ENCODE measurements at places on chromosomes 5 and 9. TPM values are rescaled to one million over a fixed set of nuclear protein-coding genes. Genes with fewer than 3 reads are reported as not detected.

DNA sequence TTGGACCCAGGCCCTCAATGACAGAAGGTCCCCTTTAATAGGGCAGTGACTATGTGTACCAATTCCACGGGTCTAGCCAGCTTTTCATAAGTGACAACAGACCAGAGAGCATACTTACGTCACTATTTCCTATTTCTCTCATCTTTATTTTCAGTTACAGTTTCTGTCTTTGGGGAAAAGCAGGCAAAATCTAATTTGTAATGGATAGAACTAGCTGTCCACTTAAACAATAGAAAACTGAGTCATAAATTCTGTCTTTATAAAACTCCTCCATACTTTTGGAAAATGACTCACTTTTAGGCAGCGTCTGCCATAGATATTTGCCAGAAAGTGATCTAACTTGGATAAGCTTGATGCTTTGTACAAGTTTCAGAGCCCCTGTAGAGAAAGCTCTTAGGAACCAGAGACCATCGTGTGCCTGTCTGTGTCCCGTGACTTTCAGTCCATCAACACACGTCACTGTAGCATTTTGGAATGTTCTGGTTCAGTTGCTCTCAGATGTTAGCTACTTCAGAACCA is 101.9 kb downstream of the F2RL2 start:
- DNase-seq, result peak; percentile 6

DNA sequence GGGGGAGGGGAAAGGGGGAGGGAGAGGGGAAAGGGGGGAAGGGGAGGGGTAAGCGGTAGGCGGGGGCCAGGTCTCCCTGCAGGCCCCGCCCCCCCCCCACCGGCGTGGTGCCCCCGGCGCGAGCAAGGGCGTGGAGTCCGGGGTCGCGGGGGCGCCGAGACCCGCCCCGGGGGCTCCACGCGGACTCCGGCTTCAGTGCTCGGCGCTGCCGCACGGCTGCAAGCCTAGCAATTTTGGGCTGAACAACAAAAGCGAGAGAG is 10.8 kb downstream of the C9orf50 start:
- DNase-seq, result no peak

DNA sequence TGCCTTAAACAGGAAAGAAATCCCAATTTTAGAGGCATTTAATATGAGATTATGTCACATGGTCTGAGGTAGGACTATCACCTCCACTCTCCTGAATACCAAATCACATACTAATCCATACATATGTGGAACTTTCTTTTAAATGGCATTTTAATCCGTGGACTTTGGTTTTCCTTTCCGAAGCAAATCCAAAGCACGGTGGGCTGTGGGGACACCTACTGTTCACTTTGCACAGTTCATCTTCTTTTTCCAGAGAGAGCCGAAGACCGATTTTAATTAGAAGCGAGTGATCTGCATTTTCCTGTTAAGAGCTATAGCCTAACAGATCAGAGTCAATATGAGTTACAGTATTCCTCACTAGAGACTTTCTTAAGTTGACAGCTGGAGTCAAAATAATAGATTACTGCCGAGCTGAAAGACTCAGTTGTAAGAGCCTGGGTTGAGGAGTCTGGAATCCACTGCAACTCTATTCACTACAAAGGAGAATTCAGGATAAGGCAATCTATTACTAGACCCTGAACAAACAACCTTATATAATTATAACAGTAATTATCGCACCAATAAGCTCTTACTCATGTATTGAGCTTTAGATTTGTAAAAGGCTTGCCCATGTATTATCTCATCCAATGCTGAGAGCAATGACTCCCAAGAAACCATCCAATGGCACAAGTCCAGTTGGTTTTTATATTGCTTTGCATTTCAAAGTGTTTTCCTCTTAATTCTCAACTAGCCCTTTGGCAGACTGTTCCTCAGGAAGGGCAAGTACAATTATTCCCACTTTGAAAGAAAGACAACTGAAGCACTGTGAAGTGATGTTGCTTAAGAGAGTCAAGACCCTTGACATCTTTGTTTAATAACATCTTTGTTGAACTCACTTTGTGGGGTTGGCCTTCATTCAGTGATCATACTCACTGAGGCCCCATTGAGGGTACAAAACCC is 144.7 kb downstream of the TRPM6 start:
- DNase-seq, result peak; percentile 58

- DNase-seq, result no peak
Measured at GRCh38 chr5:147690595-147690994, 91.9 kb downstream of the JAKMIP2 start.

DNA sequence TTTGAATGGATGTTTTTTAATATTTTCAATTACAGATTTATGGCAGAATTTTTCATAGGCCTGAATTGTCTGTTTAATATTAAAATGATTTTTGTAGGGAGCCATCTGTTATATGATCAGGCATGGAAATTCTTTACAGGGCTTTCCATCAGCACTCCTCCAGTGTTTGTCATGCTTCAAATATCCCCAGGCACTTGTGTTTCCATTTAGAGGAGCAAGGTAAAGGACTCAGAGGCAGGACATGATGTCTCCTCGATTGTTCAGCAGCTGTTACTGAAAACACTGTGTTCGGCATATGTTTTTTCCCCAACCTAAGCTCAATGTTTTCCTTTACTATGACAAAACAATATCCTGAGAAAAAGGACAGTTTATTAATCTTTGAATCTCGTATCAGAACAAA is 172.3 kb upstream of the RFX3 start:
- DNase-seq, result no peak

Gene CORO2A
- 1.7 TPM for total RNA-seq

Measured in dermis blood vessel endothelial cell (primary cell).